Pulmonary artery endothelial cell (primary cell): ENCODE measurements at places on chromosomes 11 and 22.

DNA sequence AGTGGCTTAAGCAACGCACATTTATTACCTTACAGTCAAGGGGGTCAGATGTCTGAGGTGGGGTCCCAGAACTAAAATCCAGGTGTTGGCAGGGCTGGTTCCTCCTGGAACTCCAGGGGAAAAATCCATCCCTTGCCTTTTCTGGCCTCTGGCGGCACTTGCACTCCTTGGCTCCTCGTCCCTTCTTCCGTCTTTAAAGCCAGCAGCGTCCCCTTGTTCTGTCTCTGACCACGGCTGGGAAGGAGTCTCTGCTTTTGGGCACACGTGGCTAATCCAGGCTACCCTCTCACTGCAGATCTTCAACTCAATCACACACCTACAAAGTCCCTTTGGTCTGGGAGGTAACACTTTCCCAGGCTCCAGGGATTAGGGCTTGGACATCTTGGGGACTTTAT, 73.5 kb upstream of the WNT7B start:
- no peak for DNase-seq

DNA sequence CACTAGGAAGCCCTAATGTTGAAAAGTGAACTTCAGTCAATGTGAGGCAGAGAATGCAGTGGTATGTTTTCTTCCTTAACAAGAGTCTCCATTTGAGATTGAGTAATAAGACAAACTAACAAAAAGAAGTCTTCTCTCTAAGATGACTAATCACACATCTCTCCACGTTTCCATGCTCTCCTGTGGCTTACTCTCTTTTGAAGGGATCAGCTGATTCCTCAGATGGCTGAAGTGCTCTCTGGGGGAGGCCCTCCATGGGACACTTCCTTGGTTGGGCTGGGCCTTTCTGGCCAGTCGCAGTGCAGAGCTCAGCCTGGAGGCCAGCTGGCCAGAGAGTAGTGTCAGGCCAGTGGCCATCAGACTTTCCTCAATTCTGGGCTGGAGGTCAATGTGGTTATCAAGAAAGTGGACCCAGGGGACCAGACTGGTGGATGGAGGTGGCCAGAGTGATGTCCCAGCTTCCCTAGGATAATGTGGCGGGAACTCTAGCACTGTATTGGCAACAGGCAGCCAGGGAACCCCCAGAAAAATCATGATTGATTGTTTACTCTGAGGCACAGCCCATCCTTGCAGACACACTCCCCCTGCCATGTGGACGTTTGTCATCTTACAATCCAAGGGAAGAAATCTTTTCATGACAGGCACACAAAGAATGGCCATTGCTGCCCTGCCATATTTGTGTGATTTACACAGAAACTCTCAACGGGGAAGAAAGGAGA, 14.5 kb downstream of the CSRP3 start:
- no peak for DNase-seq

DNA sequence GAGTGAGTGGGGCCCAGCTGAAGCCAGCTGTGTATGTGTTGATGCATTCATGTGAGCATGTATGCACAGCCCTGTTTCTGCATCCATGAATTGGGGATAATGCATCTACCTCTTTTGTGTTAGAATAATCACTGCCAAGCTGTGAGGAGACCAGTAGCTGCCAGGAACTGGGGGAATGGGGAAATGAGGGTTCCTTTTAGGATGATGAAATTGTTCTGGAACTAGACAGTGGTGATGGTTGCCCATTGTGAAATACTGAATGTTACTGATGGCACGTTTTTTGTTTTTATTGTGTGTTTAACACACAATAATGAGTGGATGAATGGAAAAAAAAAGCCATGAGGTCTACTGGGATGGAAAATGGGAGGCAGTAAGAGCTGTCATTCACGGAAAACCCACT, 45.3 kb upstream of the WNT11 start:
- no peak for DNase-seq

GRCh38 chr11:119158467-119158866, 9.6 kb downstream of the ABCG4 start:
- no peak for DNase-seq

- DNase-seq = no peak
These were observed 418 bp downstream of the ACO2 start for GRCh38 chr22:41469218-41469851.

- no peak for DNase-seq
These were observed 594.6 kb downstream of the TBC1D22A start for GRCh38 chr22:47357086-47357485.

GRCh38 chr22:19619144-19620009, 94.9 kb upstream of the SEPTIN5 start:
- no peak for DNase-seq

- no peak for DNase-seq
These were observed 98.6 kb downstream of the KIF18A start for GRCh38 chr11:28009388-28009787.

DNA sequence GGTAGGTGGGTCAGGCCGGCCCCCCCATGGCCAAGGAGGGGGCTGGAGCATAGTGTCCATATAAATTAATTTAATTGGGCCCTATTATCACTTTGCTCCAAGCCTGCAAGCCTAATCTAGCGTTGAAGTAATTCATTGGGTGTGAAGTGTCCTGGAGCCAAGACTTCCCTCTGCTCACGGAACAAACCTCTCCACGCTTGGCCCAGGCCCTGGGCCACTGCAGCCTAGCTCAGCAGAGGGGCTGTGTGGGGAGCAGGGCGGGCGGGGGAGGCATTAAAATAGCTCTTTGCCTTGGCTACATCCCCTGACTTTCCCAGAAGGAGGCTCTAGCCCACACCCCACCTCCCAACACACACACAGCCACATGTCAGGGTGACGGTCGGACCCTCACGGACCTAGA, 73.5 kb downstream of the THAP12 start:
- no peak for DNase-seq

DNA sequence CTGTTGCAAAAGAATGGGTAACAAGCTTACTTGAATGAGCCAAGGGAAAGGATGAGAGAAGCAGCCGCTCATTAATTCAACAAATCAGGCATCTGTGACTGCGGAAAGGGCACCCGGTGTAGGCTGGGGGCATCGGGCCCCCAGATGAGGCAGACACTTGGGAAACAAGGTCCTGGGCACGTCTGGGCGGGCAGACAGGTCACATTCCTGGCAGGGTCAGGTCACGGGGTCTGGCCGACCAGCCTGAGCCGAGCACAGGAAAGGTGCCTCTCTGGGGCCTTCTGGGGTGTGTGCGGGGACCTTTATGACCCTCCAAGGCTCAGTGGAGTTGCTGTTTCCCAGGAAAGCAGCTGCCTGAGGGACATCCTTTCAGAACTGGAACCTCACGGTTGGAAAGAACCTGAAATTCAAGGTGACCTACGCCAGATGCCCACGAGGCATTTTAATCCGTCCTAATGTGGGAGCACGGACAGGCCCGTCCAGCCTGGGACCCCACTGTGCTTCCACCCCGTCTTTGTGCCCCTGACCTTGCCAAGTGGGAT, 57.1 kb downstream of the ST14 start:
- no peak for DNase-seq

DNA sequence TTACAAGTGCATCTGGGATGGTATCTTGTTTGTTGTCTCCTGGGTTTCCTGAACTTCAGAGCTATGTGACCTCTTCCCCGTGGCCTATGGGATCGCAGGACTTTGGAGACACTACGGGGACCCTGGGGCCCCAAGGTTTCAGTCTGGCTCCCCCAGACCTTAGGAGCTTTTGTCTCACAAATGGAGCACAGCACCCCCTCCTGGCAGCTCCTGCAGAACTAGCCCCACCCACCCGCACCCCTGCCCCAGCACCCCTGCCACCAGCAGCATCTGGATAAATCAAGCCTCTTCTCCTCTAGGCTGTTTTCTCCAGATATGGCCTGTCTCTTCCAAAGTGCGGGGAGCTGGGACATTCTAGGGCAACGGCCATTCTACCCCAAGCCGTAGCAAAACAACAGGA, 10.4 kb downstream of the RCOR2 start:
- no peak for DNase-seq

DNA sequence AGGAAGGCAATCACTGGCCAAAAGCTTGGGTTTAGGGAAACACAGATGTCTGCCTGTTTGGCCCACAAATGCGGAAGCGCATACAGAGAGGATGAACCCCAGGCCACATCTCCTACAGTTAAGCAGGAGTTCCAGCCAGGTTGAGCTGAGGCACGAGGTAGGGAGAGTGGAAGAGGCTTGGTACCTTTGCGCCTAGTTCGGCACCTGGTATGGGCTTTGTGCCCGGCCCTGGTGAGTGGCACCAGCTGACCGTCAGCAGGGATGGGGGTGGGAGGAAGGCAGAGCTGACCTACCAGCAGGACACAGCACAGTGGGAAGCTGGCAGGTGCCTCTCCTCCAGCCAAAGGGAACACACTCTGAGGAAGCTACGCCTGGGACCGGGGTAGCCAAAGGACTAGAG, 57.6 kb downstream of the KCNC1 start:
- DNase-seq = no peak

- DNase-seq = no peak
These were observed 43.7 kb downstream of the OR8B12 start for GRCh38 chr11:124499711-124500110.

GRCh38 chr22:37313376-37314314, 31.3 kb downstream of the CYTH4 start:
- DNase-seq = no peak
